ENCODE measurements at places on chromosomes 4 and X.

GRCh38 chrX:10485326-10485725 is 135.1 kb downstream of the MID1 start:
- peak; percentile 43 for DNase-seq

DNA sequence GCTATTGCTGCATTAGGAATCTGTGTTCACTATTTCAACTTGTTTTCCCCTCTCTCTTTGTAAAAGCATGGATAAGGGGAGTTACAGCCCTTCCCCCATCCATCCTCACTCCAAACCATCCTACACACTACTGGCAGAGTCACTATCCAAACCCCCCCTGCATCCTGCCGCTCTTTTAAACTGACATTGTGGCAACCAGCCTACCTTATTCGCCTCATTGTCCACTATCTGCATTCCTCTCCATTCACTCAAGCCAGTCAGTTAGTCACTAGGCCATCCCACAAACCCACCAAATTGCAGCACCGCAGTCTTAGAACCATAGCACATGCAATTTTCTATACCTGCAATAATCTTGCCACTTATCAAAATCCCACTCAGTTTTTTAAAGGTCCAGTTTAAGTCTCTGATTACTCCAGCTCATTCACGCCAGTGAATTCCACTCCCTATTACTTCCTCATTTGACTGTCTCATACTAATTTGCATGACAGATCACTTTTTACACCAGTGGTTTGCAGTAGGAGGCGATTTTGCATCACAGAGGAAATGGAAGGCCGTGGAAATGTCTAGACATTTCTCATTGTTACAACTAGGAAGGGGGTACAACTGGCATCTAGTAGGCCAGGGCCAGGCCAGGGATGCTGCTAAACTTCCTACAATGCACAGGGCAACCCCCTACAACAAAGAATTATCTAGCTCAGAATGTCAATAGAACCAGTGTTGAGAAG is 181.8 kb downstream of the HS6ST2 start:
- no peak for DNase-seq

GRCh38 chrX:72495046-72495445 is 77.6 kb downstream of the HDAC8 start:
- peak; percentile 51 for DNase-seq

DNA sequence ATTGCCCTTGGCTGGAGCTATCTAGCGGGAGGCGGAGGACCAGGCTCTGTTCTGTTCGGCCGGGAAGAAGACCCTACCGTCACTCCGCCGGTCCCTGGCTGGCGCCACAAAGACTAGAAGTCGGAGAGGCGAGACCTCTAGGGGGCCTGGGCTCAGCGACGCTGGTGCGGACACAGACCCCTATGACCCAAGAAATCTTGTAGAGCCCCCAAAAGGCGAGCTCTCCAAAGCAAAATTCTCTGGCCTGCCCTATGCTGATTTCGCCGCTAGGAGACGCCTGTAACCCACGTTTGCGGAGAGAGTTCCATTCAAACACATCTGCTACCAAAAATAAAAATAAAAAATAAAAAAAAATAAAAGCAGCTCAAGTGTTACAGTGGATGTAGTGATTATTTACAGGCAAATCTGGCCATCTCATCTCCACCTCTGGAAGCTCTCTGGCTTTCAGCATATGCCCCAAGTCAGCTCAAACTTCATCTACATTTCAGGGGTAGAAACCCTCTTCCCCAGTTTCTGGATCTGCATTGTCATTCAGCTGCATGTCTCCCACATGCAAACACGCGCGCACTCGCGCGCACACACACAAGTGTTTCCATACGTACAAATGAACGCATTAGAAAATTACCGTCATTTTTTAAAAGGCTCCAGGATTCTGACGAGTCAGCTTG is 2.4 kb upstream of the PCDH10 start:
- DNase-seq, result peak; percentile 56

DNA sequence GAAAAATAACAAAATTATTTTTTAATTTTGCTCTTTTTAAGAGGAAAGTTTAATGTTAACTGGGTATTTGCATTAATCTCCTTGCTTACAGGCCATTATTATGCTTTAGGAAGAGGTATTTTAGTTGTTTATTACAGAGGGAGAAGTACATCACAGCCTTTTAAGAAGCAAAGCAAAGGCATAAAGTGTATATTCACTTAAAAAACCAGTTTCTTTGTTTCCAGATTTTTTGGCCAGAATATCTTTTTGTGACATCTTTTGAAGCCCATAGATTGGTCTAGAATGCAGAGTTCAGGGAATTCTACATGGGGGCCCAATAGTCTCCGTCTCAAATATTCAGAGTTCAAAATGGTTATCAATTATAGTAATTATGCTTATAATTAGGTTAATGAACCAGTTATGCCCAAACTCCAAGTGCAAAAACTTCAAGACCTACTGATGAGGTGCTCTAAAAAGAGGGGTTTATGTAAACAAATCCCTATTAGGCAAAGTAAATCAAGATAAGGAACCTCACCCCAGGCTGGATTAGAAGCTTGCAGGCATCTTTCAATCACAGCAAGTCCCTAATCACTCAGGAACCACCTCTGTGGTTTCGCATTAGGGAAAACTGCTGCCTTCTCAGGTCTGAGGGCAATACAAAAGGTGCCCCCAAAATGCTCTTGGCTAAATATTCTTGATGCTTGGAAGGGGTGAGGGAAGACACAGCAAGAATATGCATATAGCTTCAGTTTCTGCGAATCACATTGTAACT is 1.4 kb downstream of the CXXC4 start:
- DNase-seq, result no peak

DNA sequence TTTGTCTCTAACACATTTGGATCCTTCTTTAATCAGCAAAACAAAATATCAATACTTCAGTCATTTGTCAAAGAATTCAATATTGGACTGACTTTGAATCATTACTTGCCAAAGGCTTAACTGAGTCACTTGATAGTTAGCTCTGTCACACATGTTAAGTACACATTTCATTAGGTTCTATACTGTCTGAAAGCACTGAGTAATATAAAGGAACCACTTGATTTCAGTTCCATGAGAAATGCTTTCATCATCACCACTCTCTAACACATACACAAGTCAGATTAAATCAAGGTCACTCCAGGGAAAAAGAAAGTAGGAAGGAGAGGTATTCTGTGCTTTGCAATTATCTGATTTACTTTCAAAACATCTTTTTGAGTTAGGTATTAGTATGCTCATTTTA is 1233.1 kb downstream of the C4orf33 start:
- DNase-seq, result no peak

DNA sequence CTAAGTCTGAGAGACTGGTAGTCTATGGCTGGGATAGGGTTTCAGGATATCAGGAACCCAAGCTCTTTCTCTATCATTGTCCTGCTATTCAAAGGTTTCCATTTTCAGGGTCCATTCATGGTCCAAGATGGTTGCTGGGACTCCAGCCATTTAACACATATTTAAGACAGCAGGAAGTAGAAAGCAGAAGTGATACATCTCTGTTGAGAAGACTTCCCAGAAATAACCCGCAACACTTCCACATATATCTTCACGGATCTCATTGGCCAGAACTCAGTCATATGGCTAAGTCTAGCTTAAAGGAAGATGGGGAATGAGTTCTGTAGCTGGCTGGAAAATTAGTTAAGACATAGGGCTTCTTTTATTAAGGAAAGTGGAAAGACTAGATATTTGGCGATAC is 23.8 kb downstream of the CTSO start:
- no peak for DNase-seq

DNA sequence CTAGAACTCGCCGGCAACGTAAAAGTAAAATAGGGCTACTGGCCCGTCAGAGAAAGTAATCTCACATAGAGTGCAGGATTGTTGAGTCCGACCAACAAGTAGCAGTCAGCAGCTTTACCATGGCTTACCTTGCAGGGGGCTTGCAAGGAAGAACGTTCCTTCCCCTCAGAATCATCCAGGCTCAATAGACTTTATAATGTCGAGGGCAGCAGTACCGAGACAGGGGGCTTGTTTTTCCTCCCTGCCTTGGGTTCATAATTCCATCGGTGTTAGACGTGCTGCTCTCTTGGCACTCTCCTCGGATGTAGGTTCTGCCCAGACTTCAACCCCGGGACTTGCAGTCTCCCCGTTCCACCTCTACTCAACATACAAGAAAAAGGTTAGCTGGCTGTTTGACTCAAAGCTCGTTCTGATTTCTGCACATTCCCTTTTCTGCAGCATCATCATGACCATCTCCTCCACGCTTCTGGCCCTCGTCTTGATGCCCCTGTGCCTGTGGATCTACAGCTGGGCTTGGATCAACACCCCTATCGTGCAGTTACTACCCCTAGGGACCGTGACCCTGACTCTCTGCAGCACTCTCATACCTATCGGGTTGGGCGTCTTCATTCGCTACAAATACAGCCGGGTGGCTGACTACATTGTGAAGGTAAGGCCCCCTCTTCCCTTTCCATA is 1.5 kb downstream of the SLC10A4 start:
- DNase-seq, result no peak

DNA sequence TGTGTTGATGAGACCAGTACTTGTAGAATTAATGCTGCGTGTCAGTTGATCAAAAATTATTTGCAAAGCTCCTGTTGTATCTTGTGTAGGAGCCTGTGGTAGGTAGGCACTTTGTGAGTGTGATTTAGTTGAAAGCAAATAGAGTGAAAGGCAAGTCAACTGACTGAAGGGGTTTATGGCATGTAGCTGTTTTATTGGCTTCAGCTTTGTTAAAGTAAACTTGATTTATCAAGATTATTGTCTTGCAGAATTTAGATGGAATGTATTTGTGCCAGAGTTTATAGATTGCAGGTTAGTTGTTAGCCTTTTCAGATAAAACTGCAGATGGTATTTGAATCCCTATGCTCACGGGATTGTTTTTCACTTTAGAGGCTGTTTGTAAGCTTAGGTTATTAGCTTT is 128.0 kb downstream of the FRAS1 start:
- no peak for DNase-seq

- no peak for DNase-seq
These were observed 92.6 kb downstream of the ASB9 start for GRCh38 chrX:15177316-15177715.

DNA sequence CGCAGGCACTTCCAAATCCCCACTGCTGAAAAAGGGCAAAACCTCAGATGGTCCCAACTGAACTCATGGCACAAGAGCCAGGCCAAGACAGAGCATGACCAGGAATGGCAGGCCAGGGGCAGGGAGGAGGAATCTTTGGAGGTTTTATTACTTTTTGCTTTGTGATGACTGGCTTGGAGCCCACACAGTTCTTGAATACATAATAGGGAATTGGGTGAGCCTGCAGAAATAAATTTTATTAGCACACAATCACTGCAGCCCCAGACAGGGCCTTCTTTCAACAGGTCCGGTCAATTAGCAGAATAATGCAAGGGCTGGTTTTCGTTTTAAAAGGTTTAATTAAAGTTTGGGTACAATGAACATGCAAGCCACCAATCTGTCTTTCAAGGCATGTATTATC is 23.4 kb upstream of the MAMLD1 start:
- DNase-seq, result no peak

DNA sequence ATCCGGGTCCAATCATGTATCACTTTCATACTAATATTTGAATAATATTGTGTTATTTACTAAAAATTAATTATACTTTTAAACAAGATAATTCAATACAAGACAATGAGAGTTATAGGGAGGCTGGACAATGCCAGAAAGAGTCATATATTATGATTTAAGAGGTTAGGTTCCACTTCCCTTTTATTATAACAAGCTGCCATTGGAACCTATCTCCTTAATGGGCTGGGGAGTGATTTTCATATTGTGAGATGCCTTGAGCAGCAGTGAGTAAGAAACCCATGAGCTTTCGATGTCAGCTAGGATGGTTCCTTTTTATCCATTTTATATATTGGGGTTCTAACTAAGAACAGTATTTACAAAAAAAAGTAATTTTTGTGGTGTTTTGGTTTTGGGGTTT is 91.8 kb downstream of the MAB21L2 start:
- DNase-seq, result no peak

DNA sequence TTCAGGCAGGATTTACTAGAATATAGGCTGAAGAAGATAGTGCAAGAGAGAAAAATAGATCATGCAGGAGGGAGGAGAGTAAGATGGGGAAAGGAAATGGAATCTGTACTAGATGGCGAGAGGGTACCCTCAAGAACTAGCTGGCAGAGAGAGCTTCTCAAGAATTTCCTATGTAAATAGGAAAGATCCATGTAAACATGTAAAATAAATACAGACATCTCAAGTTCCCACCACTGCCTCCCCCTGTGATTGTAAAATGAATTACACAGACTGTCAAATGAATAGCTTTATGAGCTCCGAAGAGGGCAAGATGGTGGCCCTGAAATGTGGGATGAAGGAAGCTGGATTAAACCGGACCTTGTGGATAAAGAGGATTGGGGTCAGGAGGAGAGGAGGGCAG is 178.0 kb downstream of the PALLD start:
- no peak for DNase-seq

GRCh38 chr4:73864365-73864764 is 4.8 kb upstream of the CXCL1 start:
- no peak for DNase-seq

DNA sequence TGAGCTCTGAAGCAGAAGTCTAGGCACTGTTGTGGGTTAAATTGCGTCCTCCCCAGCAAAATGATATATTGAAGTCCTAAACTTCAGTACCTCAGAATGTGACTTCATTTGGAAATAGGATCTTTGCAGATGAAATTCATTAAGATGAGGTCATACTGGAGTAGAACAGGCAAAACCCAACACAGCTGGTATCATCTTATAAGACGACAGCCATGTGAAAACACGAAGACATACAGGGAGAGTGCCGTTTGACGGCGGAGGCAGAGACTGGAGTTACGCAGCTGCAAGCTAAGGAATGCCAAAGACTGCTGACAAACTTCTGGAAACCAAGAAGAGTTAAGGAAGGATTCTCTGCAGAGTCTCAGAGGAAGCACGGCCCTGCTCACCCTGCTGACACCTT is 241.5 kb downstream of the MAML3 start:
- no peak for DNase-seq

DNA sequence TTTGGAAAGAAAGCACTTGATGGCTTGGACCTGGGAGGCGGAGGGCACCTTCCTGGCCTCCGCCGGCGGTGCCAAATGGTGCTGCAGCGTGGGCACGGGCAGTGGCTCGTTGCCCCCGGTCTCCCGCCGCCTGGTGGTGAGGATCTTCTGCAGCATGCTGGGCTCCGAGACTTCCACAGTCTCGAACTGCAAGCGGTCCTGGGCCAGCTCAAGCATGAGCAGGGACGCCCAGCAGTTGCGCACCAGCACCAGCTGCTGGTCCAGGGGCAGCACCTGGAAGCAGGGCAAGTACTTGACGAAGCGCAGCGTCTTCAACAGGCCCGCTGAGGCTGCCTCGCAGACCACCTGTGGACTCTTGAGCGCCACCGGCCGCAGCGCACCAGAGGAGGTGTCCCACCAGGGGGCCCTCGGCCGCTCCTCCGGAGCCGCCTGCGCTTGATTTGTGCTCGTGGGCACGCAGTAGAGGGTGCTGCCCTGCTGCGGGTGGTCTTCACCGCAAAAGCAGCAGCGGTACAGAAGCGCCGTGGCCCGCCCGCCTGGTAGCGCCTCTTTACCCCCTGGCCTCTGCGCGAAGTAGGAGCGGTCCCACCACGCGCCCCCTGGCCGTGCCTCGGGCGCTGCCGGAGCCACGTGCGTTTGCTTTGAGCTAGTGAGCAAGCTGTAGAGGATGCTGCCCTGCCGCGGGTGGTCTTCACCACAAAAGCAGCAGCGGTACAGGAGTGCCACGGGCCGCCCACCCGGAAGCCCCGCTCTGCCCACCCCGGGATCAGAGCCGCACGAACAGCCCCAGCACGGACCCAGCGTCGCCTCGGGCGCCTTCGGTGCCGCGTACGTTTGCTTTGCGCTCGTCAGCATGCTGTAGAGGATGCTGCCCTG is 689 bp downstream of the NR0B1 start:
- no peak for DNase-seq

All from fibroblast of the aortic adventitia (primary cell).